ENCODE measurements at places on chromosomes 3 and 15. TPM values are rescaled to one million over a fixed set of nuclear protein-coding genes. Genes with fewer than 3 reads are reported as not detected.

- DNase-seq: peak; percentile 81
Observed at GRCh38 chr3:180408654-180409053, 193.3 kb upstream of the TTC14 start.

DNA sequence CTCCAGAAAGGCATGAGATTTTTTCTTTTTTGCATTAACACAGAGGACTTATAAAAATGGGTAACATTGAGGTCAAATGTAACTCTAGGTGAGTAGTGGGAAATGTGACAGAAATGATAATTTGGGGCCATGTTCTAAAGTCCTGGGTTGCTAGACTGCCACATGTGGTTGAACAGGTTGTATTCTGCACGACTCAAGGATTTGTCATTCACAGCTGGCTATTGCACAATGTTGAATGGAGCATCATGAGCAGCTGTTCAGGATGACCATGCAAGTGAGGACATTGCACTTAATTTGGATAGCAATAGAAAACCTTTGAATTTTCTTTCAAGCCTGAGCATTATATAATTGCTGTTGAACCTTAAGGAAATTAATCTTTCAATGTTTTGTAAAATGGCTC, 396.6 kb downstream of the NAALADL2 start:
- DNase-seq: peak; percentile 3

DNA sequence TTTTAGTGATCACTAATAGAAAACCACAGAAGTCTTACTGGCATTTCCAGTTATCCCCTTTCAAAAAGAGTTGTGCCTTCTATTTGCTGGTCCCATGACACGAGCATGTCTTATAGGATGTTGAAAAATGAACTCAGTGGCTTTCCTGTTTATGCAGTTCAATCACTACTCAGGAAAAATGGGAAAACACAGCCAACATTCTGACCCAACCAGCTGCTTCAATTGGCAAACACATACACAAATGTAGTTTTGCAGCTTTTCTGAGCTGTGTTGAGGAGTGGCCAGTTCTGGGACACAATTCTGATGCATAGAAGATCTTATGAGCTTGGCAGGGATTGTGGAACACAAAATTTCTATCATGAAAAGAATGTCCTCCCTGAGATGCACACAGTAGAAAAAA, 40.3 kb downstream of the FSTL1 start:
- no peak for DNase-seq

- DNase-seq: peak; percentile 42
Observed at GRCh38 chr3:33063651-33064051, 33.3 kb downstream of the GLB1 start.

DNA sequence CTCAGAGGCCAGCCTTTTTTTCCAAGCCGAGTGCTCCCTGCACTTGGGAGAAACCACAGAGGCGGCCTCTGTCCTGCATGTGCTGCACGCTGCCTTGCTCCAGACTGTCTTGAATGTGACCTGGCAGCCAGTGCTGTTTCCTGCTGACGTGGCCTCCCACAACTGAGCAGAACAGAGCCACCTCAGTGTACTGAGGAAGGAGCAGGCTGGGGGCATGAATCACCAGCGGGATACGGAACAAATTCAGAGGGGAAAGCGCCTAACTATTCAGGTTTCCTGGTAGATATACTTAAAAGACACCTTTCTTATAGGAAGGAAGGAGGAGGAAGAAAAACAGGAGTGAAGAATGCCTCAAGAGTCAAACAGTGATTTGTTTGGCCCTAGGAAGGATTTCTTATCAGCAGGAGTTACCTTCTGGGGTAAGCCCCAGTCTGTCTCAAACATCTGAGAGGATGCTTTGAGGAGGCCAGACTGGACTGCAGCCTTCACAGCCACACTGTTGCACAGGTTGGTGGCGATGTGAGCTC, 114.0 kb downstream of the FNDC3B start:
- peak; percentile 96 for DNase-seq

DNA sequence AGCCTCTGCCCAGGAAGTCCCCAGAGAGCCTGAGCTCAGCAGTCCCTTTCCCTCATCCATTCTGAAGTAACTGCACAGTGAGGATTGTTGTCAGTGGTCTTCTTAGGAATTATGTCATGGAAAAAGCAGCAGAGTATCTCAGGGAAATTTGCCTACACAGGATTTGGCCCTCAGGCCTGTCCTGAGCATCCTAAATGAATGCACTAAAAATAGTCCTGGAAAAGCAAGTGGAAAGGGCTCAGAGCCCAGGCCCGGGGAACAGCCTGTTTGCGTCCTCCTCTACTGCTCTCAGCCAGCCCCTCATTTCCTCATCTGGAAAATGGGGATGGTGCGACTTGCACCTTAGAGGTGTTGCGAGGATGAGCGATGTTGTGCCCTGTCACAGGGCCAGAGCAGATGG, 21.6 kb downstream of the LYSMD4 start:
- DNase-seq: no peak

GRCh38 chr3:129205109-129205832, 21.6 kb upstream of the CNBP start:
- DNase-seq: no peak

- no peak for DNase-seq
Observed at GRCh38 chr15:60601098-60601497, 122.2 kb upstream of the ICE2 start.

- no peak for DNase-seq
Observed at GRCh38 chr3:37992271-37993066, 1.9 kb downstream of the VILL start.

- DNase-seq: peak; percentile 75
Observed at GRCh38 chr3:140176526-140176925, 241.5 kb downstream of the CLSTN2 start.

DNA sequence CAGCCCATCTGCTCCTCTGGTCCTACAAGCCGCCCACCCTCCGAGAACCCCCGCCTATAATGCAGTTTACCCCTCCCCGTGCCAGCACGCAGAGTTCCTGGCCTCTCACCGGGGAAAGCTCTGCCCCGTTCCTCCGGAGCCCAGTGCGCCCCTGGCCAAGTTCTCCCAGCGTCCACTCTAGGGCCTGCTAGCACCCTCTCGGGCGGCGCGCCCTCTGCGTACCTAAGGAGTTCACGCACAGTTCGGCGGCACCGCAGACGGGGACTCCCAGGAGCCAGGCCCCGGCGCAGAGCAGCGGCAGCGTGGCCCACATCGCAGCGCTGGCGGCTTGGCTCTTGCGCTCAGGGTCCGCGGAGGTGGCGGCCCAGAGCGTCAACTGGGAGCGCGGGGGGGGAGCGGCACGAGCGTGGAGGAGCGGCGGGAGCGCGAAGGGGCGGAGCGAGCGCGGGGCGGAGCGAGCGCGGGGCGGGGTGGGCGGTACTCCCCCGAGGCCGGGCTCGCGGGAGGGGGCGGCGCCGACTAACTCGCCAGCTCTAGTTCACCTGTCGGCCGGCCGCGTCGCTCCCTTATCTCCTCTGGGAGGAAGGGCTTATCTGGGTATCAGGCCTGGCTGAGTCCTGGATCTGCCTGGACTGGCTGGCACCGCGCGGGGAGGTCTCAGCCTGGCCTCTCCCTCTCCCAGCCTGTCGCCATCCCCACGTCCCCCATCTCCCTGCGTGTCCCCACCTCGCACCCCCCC, at the start of gene CTSH:
Gene CTSH (minus strand): TSS at position 378 of the 739 bp plus-strand sequence. CDS start 65 bp downstream, at position 313.
- peak; percentile 16 for DNase-seq

DNA sequence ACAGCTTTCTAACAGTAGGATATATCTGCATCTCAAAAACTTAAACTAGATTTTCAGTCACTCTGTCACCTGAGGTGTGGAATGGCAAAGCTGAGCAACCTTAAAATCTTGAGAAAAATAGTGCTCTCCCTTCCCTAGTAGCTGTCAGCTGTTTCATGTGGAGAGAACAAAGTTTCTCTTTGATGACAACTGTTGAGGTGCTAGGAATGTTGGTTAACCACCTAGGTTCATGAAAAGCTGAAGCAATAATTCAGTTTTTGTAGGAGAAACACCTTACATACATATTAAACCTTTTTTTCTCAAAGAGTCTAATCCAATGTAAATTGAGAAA, 40.8 kb downstream of the TCF12 start:
- no peak for DNase-seq

DNA sequence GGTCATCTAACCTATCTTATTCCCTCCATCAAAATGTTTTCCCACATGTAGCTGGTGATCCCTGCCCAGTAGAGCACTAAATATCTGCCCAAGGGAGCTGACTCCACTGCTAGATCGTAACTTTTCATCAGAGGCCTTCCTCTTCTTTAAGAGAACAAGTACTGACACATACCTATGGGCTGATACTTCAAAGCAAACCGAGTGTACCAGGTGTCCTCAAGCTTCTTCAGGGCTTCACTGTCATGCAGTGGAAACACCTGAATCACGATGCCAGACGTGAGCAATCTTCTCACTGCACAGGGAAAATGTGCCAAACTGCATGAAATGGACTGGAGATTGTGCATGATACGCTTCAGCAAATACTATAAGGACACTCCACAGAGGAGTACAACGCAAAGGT, 41.6 kb downstream of the ANO10 start:
- no peak for DNase-seq

GRCh38 chr3:71582036-71582611, 1.4 kb downstream of the FOXP1 start:
- peak; percentile 18 for DNase-seq

DNA sequence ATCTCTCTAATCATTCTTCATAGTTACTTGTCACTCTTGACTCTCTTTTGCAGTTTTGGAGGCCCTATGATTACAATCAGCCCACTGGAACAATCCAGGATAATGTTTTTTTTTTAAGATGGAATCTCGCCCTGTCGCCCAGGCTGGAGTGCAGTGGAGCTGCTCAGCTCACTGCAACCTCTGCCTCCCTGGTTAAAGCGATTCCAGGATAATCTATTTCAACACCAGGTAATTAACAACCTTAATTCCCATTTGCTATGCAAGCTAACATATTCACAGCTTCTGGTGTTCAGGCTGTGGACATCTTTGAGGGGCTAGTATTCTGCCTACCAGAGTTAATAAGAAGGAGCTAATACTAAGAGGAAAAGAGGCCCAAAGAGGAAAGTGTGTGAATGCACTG, 1.1 kb upstream of the BLOC1S6 start:
- DNase-seq: no peak

GRCh38 chr3:173890091-173890490, 492.5 kb downstream of the NLGN1 start:
- DNase-seq: no peak

DNA sequence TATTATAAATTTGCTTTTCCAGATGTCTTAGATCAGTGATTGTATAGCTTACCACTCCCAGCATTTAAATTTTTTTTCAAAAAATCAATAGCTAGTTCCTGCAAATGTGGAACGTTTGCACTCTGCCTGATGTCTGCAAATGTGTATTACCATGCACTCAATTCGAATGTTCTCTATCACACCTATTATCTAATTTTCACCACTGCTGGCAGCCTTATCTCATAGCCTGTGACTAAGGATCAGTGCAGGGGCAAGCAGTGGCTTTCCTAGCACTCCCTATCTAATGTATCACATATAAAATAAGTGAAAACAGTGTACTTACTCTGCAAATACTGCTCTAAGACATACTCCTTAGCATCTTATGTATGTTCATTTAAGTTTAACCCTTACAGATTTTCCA, 196.3 kb upstream of the PLSCR5 start:
- no peak for DNase-seq

The IL16 gene
- total RNA-seq: 0.02 TPM

The ERICH6 gene
- not detected for total RNA-seq

The CD200 gene
- total RNA-seq: not detected

The CERS3 gene
- total RNA-seq: not detected

The COL6A5 gene
- total RNA-seq: under 0.01 TPM

The UBE2E1 gene
- total RNA-seq: 66.4 TPM

The SENP7 gene
- 13.7 TPM for total RNA-seq

The ST3GAL6 gene
- 4.0 TPM for total RNA-seq

The CD96 gene
- total RNA-seq: not detected

The IMPG2 gene
- not detected for total RNA-seq

The TTC21A gene
- total RNA-seq: 1.3 TPM

The RFC4 gene
- total RNA-seq: 141 TPM

Data from A172 (cell line).